ENCODE measurements at places on chromosomes 5 and 9. TPM values are rescaled to one million over a fixed set of nuclear protein-coding genes. Genes with fewer than 3 reads are reported as not detected.

ORM2 gene
- not detected for total RNA-seq

SOX30 gene
- not detected for total RNA-seq

GRAMD2B gene
- 11.2 TPM for total RNA-seq

DNAI1 gene
- total RNA-seq = not detected

IGIP gene
- total RNA-seq = 2.5 TPM

UGT3A1 gene
- not detected for total RNA-seq

CCL27 gene
- total RNA-seq = not detected

PAXX gene
- 109 TPM for total RNA-seq

PCDHA10 gene
- 0.02 TPM for total RNA-seq

TRIM36 gene
- 18.9 TPM for total RNA-seq

ANKRD34B gene
- not detected for total RNA-seq

PLPP7 gene
- total RNA-seq = 1.0 TPM

PCDH1 gene
- total RNA-seq = 7.4 TPM

OGN gene
- total RNA-seq = not detected

LOX gene
- total RNA-seq = 22.2 TPM

ACOT12 gene
- not detected for total RNA-seq

GAS1 gene
- 1.7 TPM for total RNA-seq

CDK9 gene
- 36.9 TPM for total RNA-seq

IL3 gene
- not detected for total RNA-seq

INSL4 gene
- total RNA-seq = not detected

TAF11L8 gene
- total RNA-seq = not detected

SHISAL2B gene
- not detected for total RNA-seq

WDR5 gene
- 42.3 TPM for total RNA-seq

RAPGEF6 gene
- total RNA-seq = 14.1 TPM

SOHLH1 gene
- not detected for total RNA-seq

ECSCR gene
- total RNA-seq = 1.8 TPM

FAM81B gene
- total RNA-seq = not detected

ELAVL2 gene
- total RNA-seq = 27.5 TPM

GCNT4 gene
- 0.19 TPM for total RNA-seq

MEIKIN gene
- total RNA-seq = not detected

GRIA1 gene
- 0.38 TPM for total RNA-seq

PAM gene
- 218 TPM for total RNA-seq

BRINP1 gene
- total RNA-seq = not detected

RGS14 gene
- total RNA-seq = 36.5 TPM

NLN gene
- total RNA-seq = 54.7 TPM

NFIB gene
- 4.7 TPM for total RNA-seq

PNPLA7 gene
- 0.36 TPM for total RNA-seq

MED7 gene
- 26.0 TPM for total RNA-seq

MARCOL gene
- total RNA-seq = not detected

OTP gene
- total RNA-seq = not detected

GFI1B gene
- 0.19 TPM for total RNA-seq

TAF1L gene
- 0.02 TPM for total RNA-seq

ZDHHC11B gene
- 2.3 TPM for total RNA-seq

SHC3 gene
- total RNA-seq = 0.24 TPM

TLE1 gene
- total RNA-seq = 12.1 TPM

SLC6A7 gene
- total RNA-seq = not detected

ZFP2 gene
- total RNA-seq = not detected

HTR4 gene
- total RNA-seq = not detected

SPEF2 gene
- total RNA-seq = 15.6 TPM

All from A172 (cell line).